ENCODE measurements at places on chromosomes 1 and 21. TPM values are rescaled to one million over a fixed set of nuclear protein-coding genes. Genes with fewer than 3 reads are reported as not detected.
A peak's percentile ranks its signal among the peaks of the same experiment; 100 is the strongest.

- H3K27me3 ChIP-seq: no peaks in the 10 kb centered on the region
Observed at GRCh38 chr21:45528981-45529784, 13.1 kb downstream of the SLC19A1 start.

- no peak overlapping the region for H3K27ac ChIP-seq
- no peaks in the 10 kb centered on the region for H3K36me3 ChIP-seq
- H3K27me3 ChIP-seq: peaks cover 8% of the 10 kb centered on the region
- peak; percentile 61 for DNase-seq
- peaks cover 5% of the 10 kb centered on the region for H3K4me1 ChIP-seq
Observed at GRCh38 chr1:58932859-58933598, 149.2 kb upstream of the JUN start.

DNA sequence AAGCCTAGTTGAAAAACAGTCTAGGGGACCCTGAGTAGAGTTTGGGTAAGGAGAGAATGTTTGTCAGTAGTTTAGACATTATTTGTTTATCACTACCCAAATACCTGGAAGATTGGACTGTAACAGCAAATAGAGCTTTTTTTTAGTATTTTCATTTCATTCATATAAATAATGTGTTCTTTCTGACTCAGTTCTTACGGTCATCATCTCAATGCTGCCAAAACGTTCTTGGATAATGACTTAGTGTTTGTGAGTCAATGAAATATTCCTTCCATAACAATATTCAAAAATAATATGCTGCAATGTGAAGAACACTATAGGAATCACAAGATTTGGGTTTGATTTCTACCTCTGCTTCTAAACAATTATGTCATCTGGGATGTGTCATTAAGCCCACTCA lies 400.0 kb upstream of the PKN2 start:
- H3K36me3 ChIP-seq: no peaks in the 10 kb centered on the region
- DNase-seq: no peak
- H3K4me3 ChIP-seq: no peak overlapping the region
- peaks cover 5% of the 10 kb centered on the region for H3K4me1 ChIP-seq

- no peak for DNase-seq
- H3K27ac ChIP-seq: no peak overlapping the region
- no peak overlapping the region for H3K4me3 ChIP-seq
- no peaks in the 10 kb centered on the region for H3K27me3 ChIP-seq
Observed at GRCh38 chr1:121443001-121443540, 258.3 kb downstream of the SRGAP2C start.

DNA sequence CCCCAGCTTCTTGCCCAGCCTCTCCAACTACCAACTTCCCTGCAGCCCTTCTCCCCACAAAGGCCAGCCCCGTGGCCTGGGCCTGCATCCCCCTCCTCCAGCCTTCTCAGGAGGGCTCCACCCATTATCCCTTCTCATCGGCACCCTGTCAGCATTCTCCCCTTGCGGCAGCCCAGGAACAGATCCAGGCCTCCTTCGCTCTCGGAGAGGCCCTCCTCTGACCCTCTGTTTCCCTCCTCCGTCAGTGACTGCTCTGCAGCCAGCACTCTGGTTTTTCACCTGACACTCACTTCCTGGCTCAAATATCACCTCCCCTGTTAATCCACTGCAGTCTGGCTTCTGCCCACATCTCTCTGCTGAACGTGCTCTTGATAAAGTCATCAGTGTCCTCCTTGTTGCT lies 17.5 kb downstream of the ADGRB2 start:
- no peak for DNase-seq
- no peaks in the 10 kb centered on the region for H3K27me3 ChIP-seq
- H3K27ac ChIP-seq: no peak overlapping the region
- H3K36me3 ChIP-seq: no peaks in the 10 kb centered on the region
- H3K4me3 ChIP-seq: no peak overlapping the region
- H3K4me1 ChIP-seq: peaks cover 5% of the 10 kb centered on the region

GRCh38 chr1:43619996-43620920 lies 29.7 kb upstream of the KDM4A start:
- H3K27me3 ChIP-seq: no peaks in the 10 kb centered on the region
- H3K36me3 ChIP-seq: peaks cover 49% of the 10 kb centered on the region
- H3K4me3 ChIP-seq: no peak overlapping the region
- no peak overlapping the region for H3K27ac ChIP-seq

DNA sequence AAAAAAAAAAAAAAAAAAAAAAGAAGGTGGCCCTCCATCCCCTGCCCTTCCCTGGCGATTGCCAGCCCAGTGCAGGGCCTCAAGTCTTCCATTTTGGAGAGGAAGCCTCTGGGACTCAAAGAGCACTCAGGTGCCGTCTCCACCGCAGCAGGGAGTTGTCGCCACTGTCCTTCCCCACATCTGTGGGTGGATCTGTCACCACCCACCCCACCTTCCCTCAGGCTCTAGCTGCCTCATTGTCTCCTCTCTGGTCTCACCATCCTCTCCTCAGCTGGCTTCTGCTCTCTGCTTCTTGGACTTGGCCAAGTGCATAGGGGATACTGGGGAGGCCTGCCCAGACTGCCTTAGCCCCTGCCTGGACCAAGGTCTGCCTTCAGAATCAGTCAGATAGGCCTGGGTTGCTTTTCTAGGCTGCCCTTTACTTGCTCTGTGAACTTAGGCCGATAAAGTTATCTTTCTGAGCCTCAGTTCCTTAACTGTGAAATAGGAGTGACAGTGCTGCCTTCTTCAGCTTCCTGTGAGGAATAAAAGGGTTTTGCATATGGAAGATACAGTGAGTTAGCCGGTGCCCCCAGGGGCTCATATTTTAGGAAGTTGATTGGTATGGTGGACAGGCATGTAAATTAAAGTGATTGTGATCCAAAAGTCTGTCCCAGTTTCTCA lies 15.8 kb downstream of the RCC1 start:
- peaks cover 2% of the 10 kb centered on the region for H3K4me1 ChIP-seq
- H3K27ac ChIP-seq: no peak overlapping the region
- peaks cover 11% of the 10 kb centered on the region for H3K36me3 ChIP-seq
- no peaks in the 10 kb centered on the region for H3K27me3 ChIP-seq
- no peak for DNase-seq

DNA sequence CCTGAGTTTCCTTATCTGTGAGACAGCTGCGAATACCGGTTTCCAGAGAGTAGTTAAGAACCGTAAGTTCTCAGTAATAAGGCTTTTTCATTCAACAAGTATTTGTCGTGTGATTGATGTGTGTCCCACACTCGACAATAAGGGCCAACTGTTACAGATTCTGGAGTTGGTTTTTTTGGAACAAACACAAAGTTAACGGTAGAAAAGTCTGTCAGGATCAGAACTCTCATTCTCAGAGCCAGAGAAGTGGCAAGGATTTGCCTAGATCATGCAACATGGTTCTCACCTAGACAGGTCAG lies 837 bp downstream of the NUDC start:
- H3K27me3 ChIP-seq: no peaks in the 10 kb centered on the region
- peaks cover 35% of the 10 kb centered on the region for H3K36me3 ChIP-seq

DNA sequence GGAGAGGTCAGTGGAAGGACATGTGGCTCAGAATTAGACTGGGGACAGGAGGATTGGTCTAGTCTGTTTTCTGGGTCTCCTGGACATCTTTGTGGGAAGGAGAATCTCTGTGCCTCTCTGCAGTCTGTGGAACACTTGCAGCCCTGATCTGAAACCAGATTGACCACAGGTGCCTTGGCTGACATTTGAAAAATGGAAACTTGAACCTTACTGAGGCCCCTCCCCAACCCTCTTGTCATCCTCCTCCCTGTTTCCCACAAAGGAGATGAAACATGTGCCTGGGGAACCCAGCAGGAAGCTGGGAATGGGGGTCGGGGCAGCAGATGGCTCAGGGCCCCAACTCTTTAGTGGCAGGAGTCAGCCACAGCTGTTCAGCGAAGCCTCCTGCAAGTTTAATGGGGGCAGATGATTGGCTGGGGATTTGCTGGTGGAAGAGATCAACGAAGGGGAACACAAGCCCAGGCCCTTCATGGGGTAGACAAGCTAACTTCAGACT lies 18.1 kb downstream of the VASH2 start:
- no peaks in the 10 kb centered on the region for H3K4me1 ChIP-seq
- DNase-seq: no peak
- H3K27ac ChIP-seq: peak overlapping the region; percentile 69
- peaks cover 16% of the 10 kb centered on the region for H3K36me3 ChIP-seq

- no peak overlapping the region for H3K4me3 ChIP-seq
- H3K36me3 ChIP-seq: no peaks in the 10 kb centered on the region
- no peaks in the 10 kb centered on the region for H3K4me1 ChIP-seq
Observed at GRCh38 chr1:95048317-95048716, 24.4 kb downstream of the ALG14 start.

DNA sequence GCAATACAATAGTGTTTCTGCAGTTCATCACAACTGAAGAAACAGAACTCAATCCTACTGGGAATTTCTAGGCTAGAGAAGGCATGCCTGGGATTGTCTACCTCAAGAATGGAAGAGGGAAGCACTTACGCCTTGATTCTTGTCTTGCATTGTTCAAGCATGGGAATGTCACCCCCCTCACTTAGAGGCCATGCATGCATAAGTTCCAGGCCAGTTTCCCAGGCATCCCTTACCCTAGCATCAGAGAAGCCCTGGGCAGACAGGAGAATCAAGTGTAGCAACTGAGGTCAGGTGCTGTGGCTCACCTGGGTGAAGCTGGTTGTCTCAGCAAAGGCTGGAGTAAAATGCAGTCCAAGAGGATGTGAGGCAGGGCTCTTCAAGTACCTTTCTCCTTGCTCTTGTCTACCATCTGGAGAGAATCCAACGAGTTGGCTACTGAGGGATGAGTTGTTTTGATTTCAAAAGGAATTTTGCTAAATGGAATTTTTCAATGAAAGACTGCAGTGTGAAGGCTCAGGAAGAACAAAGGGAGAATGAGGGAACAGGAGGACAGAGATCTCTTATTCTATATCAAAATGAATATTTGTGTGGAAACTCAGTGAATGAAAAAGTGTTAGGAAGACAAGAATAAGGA lies 174.3 kb downstream of the NEK7 start:
- peak; percentile 53 for DNase-seq
- no peak overlapping the region for H3K4me3 ChIP-seq
- H3K27me3 ChIP-seq: no peaks in the 10 kb centered on the region
- no peaks in the 10 kb centered on the region for H3K4me1 ChIP-seq
- H3K27ac ChIP-seq: no peak overlapping the region

DNA sequence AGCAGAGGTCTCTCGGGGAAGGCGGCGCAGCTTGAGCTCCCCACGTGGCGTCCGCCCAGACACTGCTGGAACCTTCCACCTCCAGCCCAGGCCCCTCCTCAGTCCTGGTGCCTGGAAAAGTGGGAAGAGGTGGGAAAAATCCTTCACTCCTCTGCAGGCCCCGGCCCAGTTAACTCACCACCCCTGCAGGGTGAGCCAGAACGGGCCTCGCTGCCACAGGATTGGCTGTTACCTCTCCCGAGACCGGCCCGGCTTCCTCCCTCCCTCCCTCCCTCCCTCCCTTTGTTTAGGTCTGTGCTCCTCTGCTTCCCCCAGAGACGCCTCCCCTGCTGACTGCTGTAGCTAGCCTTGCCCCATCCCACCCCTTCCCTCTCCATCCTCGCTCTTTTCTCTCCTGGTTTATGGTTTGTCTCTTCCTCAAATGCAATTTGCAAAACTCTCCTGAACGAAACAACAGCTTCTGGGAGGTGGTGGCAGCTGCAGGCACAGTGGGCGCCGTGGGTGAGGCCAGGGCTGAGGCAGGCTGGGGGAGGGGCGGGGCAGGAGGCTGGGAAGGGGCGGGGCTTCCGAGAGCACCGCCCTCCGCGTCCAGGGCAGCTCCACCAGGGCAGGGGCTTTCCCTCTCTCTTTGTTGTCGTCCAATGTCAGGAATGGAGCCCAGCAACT lies 6.5 kb downstream of the CAPN9 start:
- H3K27ac ChIP-seq: peak overlapping the region; percentile 93
- peak; percentile 93 for DNase-seq
- H3K4me3 ChIP-seq: no peak overlapping the region
- peaks cover 10% of the 10 kb centered on the region for H3K4me1 ChIP-seq
- H3K36me3 ChIP-seq: no peaks in the 10 kb centered on the region

DNA sequence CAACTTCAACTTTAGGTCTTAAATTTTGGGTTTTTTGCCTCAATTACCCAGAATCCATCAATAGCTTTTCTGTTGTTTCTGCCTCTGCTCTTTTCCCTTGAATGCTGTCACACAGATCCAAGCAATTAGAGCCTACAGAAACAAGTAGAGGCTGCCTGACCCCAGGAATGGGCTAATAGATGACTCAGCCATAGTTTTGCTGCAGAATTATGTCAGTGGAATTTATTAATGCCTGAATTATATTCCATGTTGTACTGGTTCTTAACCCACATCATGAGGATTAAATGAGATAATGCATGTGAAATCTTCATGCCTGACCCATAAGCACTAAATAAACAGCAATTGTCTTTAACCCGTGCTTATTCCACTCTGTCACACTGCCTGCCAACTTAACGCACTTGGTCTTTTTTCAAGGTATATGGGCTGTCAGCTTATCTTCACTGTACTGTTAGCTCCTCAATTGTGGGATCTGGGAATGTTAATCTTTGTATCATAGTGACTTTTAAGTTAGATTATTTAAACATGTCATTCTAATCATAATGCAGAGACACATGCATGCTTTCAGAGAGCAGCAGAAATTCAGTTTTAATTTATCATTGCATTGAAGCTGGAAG lies 213.3 kb downstream of the ROR1 start:
- peaks cover 14% of the 10 kb centered on the region for H3K4me1 ChIP-seq
- H3K4me3 ChIP-seq: no peak overlapping the region
- H3K27me3 ChIP-seq: no peaks in the 10 kb centered on the region
- H3K36me3 ChIP-seq: no peaks in the 10 kb centered on the region
- no peak for DNase-seq

DCST2 gene
- total RNA-seq: 0.45 TPM

PPFIA4 gene
- 13.7 TPM for total RNA-seq

HSF2BP gene
- 1.7 TPM for total RNA-seq

HHAT gene
- total RNA-seq: 6.9 TPM

HMGN1 gene
- total RNA-seq: 600 TPM

C1orf141 gene
- total RNA-seq: not detected

FCRL5 gene
- 0.99 TPM for total RNA-seq

FALEC gene
- total RNA-seq: not detected

IL10 gene
- not detected for total RNA-seq

SHISA4 gene
- total RNA-seq: 5.8 TPM
